ENCODE measurements at places on chromosomes 7 and 10.

DNA sequence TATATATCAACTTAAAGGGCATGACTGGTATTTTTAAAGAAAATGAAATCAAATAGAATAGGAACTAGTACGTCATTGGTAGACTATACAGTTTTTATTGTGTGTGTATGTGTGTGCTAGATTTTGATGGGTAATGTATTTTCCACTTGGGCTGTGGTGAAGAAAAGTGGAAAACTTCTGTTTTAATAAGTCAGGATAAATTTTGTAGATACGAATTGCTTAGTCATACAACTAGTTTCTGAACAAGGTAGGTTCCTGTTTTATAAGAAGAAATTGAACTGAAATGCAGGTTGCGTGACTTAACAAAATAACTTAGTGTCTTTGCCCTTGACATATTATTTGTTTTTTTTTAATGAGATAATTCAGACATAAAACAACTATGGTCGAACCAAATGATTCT is 24.3 kb downstream of the UBN2 start:
- no peak for DNase-seq

- no peak for DNase-seq
Measured at GRCh38 chr10:17084258-17084657, 45.4 kb downstream of the CUBN start.

DNA sequence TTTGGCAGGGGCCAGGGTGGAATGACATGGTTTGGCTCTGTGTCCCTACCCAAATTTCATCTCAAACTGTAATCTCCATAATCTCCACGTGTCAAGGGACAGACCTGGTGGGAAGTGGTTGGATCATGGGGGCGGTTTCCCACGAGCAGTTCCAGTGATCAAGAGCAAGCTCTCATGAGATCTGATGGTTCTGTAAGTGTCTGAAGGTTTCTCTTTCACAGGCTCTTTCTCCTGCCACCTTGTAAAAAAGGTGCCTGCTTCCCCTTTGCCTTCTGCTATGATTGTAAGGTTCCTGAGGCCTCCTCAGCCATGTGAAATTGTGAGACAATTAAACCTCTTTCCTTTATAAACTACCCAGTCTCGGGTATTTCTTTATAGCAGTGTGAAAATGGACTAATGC is 188.3 kb downstream of the CHCHD3 start:
- DNase-seq: no peak

DNA sequence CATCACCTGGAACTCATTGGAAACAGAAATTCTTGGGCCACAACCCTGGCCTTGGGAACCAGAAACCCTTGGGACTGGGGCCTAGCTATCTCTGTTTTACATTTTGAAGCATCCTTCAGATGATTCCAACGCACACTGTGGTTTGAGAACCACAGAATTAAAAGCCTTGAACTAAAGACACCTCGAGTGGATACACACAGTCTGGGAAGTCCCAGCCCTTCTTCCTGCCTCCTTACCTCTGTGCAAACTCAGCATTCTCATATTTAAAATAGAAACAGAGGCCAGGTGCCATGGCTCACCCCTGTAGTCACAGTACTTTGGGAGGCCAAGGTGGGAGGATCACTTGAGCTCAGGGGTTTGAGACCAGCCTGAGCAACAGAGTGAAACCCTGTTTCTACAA is 12.9 kb downstream of the NPFFR1 start:
- no peak for DNase-seq

DNA sequence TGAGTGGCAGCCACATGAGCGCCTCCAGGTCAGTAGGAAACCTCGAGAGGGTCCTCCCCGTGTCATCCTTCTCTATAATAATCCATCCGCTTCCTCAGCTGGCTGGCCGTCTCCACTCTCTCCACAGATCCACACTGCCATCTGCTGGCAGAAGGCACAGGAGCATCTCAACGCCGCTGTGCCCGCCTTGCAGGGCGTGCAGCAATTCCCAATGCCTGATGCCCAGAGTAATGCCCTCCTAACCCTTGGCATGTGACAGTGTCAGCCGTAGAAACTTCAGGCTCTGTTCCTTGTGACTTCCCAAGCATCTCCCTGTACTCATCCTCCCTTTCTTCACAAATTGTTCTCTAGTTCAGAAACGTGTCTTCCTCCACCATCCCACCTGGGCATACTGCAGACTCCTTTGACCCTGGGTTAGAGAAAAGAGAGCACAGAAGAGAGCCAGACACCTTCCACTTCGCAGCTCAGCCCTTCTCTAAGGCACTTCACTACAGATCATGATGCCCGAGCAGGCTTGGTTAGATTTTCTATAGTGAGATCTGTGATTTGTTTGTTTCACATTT is 70.8 kb downstream of the XPNPEP1 start:
- DNase-seq: peak; percentile 58

DNA sequence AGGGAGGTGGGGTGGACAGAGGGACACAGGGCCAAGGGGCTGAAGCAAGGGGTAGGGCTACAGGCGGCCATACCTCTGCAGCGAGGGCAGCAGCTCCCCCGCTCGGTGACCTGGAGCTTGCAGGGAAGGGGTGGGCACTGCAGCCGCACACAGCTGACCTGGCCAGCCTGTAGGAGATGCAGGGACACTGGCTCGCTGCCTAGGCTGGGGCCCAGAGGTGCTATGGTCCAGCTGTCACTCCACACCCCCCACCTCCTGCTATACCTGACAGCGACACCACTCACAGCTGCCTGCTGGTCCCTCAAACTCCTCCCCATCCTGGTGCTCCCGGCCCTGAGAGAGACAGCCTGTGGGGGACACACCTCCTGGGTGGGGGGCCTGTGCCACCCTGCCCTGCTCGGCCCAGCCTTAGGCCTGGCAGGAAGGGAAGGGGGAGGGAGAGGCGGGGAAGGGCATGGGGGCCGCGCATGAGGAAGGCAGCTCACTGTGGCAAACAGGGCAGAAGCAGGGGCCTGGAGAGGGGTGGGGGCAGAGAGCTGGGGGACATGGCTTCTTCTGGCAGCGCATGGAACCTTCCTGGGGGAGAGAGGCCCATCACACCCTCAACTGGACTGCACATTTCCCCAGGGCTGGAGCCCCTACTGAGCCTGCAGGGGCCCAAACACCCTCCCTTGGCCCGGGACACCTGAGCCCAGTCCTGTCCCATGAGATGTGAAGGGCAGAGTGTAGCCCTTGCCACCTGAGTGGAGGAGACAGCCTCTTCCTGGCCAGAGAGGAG is 23.9 kb downstream of the ATP6V1F start:
- DNase-seq: no peak

DNA sequence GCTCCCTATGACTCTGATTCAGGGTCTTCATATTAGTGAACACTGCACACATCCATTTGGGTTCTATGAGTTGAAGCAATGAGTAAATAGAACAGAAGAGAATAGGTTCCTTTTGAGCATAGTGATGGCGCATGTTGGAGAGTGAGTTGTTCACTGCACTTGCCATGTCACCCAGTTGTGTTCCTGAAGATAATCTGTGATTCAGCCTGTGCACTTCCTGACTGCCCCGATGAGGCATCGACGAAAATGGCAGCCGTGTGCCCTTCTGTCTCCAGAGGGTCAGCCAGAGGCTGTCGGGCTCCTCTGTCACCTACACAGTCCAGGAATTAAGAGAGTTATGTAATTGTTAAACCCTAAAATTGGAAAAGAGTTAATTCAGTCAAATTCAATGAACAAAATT is 94.7 kb downstream of the GALNT11 start:
- DNase-seq: no peak

DNA sequence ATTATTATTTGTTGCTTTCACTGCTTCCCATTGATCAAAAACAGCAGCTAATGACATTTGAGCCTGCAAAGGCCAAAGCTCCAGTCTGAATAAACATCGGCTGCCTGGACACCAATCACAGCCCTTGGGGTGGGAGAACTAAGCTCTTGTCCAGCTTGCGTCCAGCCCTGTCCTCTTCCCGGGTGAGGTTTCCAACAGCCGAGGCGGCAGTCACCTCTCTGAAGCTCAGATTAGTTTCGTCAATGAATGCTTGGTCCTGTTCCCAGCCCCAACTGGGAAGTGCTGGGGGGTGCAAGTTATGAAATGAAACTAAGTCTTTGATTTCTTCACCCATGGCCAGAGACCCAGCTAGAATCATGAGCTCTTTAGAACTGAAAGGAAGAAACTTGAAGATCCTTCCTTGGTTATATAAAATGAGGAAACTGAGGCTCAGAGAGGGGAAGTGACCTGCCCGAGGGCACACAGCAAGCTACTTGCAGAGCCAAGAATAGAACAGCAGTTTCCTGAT is 114.0 kb upstream of the TCF7L2 start:
- DNase-seq: no peak

GRCh38 chr10:36802490-36803153 is 322.8 kb upstream of the ANKRD30A start:
- DNase-seq: no peak

DNA sequence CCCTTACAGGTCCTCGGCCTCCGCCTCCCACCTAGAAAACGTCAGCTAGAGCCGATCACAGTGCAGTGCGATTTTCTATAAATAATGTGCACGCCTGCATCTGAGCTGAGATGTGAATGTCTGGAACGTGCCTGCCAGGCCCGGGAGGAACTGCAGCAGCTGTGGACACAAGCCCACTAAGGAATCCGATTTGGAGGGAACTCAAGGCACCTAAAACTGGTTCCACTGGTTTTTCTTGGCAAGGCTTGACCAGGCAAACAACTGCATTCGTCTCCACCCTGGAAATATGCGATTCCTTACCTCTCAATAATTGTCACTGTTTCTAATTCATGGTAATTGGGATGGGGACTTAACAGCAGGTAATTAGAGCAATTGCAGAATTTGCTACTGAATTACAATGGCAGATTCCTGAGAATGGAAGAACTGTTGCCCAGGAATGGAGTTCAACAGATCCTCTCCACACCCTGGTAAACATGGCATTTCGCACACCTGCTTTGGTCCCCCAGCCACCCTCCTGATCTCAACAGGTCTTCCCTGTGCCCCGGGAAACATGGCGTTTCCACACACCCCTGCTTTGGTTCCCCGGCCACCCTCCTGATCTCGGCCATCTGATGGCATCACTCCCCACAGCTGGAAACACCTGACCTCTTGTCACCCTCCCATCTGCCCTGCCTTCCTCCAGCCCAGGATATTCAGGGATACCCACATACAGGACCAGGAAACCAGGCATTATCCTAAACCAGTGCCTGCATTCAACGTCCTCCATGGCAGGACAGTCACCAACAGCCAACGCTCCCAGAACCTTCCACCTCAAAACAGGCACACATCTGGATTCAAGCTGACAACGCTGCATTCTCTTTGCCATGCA is 76.0 kb downstream of the DIP2C start:
- no peak for DNase-seq

- DNase-seq: no peak
Measured at GRCh38 chr7:43618073-43618472, 35.2 kb downstream of the STK17A start.

GRCh38 chr7:81715984-81716588 is 53.8 kb downstream of the HGF start:
- DNase-seq: no peak

- no peak for DNase-seq
Measured at GRCh38 chr10:49602380-49603023, 7.6 kb upstream of the SLC18A3 start.

DNA sequence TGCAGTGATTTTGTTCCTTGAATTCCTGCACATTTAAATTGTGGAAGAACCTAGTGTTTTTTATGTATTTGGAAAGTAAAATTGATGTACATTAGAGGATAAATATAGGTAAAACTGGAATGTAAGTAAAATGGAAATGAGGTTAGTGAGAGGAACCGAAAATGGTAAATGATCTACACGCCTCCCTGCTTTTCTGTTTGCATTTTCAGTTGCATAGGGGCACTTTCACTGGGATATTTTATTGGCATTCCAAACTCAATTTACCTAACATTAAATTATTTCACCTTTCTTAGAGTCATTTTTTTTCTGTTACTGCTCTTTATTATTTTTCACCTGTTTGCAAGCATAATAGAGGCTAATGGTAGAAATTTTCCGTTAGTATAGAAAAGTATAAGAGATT is 8.0 kb downstream of the CDK13 start:
- no peak for DNase-seq

DNA sequence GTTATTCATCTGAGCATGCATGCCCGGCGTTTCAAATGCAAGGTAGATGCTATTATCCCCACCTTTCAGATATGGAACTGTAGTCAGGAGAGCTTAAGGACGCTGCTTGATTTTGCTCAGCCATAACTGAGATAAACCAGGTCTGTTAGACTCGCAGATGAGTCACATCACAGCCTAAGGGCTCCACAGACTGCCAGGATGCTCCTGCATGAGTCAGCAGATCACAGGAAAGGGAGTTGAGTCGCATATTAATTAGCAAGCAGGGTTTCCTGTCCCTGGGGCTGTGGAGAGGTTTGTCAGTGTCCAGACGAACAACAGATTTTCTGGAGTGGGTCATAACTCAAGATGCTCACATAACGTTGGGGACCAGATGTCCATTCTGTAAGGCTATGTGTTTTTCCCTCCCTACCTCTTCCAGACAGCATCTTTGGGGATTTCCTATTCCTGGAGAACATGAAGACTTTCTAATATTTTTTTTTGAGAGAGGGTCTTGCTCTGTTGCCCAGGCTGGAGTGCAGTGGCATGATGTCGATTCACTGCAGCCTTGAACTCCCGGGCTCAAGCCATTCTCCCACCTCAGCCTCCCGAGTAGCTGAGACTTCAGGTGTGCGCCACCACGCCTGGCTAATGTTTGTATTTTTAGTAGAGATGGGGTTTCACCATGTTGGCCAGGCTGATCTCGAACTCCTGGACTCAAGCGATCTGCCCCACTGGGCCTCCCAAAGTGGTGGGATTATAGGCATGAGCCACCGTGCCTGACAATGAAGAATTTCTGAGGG is 36.7 kb downstream of the PFKFB3 start:
- DNase-seq: no peak

DNA sequence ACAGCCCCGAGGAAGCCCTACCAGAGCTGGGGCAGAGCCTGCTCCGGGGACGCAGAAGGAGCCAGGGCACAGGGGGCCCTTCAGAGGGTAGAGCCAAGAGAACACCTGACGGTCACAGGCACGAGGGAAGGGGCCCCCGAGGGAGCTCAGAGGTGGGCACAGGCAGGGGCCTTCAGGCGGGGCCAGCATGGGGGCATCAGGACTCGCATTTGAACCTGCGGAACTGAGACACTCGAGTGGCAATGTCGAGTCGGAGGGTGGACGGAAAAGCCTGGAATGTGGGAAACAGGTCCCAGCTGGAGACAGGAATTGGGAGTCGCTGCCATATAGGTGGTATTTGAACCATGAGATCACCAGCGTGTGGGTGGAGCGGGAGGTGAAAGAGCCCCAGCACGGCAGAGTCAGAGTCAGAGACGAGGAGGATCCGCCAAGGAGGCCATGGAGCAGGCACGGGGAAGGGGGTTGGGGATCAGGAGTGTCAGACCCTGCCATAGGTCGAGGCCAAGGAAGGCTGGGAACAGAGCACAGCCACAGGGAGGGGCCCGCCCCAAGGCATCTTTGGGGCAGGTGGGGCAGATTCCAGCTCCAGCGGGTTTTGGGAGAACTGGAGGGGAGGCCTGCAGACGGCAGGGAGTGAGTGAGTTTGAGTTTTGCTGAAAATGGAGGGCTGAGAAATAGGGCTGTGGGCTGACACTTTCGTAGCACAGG is 13.8 kb downstream of the STK32C start:
- no peak for DNase-seq

- DNase-seq: no peak
Measured at GRCh38 chr10:128854204-128854603, 612.8 kb upstream of the MGMT start.

Data from memory B cell (primary cell).